ENCODE measurements at places on chromosomes 6 and 20. TPM values are rescaled to one million over a fixed set of nuclear protein-coding genes. Genes with fewer than 3 reads are reported as not detected.

The FAM209B gene
- not detected for total RNA-seq

The SLC22A2 gene
- not detected for total RNA-seq

The ZBTB22 gene
- total RNA-seq, result 12.6 TPM

The VPS16 gene
- total RNA-seq, result 34.7 TPM

The AHCY gene
- 105 TPM for total RNA-seq

The TRIM31 gene
- not detected for total RNA-seq

The OR2B6 gene
- total RNA-seq, result not detected

The ANKRD66 gene
- not detected for total RNA-seq

All from breast epithelium (tissue), 4 donors.